Kidney epithelial cell (primary cell): ENCODE measurements at places on chromosomes 7 and 10. TPM values are rescaled to one million over a fixed set of nuclear protein-coding genes. Genes with fewer than 3 reads are reported as not detected.

DNA sequence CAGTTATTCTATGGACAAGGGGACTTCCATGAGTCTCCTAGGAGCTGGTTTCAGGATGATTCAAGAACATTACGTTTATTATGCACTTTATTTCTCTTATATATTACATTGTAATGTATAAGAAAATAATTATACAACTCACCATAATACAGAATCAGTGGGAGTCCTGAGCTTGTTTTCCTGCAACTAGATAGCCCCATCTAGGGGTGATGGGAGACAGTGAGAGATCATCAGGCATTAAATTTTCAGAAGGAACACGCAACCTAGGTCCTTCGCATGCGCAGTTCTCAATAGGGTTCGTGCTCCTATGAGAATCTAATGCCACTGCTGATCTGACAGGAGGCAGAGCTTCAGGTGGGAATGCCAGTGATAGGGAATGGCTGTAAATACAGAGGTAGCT lies 137.9 kb downstream of the ANKRD30A start:
- DNase-seq = no peak

- DNase-seq = no peak
Observed at GRCh38 chr7:100708395-100708794, 2.5 kb downstream of the POP7 start.

DNA sequence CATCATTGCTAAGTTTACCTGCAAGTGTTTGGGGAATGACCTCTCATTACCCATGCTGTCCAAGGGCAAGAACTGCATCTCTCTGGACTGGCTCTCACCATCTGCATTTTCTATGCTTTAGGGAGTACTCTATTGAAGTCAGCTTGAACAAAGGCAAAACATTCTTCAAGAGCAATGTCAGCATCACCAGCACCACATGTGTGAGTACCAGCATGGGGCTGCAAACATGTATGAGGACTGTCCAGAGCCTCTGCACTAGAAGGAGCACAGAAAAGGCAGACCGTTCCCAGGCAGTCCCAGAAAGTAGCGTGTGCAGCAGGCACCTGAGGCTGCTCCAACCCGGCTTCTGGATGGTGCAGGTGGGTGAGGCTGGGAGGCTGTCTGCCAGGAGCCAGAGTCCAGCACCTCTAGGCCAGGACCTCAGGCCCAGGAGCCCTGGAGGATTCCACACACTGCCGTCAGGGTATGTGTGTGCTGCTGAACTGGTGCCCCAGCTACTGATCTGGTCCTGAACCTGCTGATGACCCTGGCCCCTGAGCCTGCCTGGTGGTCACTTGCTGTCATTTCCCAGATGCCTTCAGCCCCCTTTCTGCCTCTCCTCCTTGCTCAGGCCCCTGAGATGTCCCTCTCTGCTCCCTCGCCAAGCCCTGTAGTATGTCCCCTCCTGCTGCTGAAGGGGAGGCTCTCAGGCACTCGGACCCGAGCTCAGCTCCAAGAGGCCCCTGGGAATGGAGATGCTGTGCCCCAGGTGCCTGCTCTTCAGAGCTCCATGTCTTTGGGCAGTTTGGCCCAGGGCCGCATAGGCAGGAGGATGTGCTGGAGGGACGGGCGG lies 20.7 kb downstream of the ANTXRL start:
- no peak for DNase-seq

DNA sequence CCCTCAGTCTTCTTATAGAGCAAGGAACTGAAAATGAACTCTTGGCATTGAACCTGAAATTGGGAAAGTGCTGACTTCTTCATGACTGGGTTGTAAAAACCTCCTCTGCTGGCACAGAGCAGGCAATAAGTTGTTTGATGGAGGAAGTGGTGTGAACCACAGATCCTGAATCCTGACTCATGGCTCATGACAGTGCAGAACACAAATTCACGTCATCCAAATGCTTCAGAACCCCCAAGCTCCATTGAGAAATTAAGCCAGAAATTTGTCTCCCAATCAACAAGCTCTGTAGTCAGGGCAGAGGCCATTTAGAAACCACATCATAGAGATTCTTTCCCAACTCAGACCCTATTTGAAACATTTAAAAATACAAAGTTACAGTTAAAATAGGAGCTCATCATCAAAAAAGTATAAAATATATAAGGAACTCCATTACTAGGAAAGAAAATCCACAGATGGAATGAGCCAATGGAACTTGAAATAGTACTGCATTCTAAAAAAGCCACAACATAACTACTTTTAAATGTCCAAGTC lies 10.3 kb upstream of the STK17A start:
- DNase-seq = peak; percentile 97

GRCh38 chr7:148611692-148612091 lies 21.1 kb downstream of the C7orf33 start:
- no peak for DNase-seq

- DNase-seq = no peak
Observed at GRCh38 chr10:32906595-32906994, 51.4 kb downstream of the ITGB1 start.

DNA sequence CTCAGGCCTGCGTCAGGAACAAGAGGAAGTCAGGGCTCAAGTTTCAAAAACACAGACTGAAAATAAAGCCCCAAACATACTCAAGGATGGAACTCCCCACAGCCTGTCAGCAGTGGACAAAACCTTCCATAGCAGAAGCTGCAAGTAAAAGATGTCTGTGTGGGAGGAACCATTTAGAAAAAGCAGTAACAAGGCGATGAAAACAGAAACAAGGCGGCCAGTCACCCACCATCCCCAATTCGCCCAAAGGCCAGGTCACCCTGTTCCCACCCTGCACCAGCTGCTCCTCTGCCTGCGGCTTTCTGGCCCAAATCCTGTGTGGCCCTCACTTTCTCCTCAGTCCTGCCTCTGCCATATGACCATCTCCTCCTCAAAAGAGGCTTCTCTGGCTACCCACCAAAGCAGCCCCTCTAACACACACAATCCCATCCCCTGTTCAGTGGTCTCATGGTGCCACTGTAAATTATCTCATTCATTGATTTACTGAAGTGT lies 27.8 kb downstream of the KCNMA1 start:
- no peak for DNase-seq

GRCh38 chr7:2886900-2887299 lies 42.8 kb upstream of the GNA12 start:
- DNase-seq = no peak

DNA sequence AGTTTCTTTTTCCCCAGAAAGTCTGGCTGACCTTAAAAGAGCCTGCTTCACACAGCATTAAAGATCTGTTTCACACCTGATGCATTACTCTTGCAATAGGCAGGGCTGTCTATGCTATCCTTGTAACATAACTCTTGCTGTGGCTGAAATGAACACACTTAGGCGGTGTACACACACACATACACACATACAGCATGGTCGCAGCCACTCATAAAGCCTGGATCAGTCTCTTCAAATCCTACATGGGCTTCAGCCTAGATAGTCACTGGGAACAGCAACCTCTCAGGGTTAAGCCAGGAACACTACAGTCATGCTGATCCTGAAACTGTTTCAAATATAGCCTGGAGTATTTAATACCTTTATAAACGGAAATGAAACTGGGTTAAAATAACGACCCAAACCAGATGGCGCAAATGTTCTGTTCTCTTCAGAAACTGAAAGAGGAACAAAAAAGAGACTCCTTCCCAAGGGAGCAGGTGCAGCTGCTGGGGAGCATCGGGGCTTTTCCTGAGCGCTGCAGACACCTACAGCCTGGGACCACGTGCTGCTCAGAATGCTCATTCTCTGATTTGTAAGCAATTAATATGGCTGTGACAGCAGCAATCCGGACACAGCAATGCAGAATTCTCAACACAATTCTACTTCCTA lies 61.0 kb upstream of the SFMBT2 start:
- DNase-seq = no peak

DNA sequence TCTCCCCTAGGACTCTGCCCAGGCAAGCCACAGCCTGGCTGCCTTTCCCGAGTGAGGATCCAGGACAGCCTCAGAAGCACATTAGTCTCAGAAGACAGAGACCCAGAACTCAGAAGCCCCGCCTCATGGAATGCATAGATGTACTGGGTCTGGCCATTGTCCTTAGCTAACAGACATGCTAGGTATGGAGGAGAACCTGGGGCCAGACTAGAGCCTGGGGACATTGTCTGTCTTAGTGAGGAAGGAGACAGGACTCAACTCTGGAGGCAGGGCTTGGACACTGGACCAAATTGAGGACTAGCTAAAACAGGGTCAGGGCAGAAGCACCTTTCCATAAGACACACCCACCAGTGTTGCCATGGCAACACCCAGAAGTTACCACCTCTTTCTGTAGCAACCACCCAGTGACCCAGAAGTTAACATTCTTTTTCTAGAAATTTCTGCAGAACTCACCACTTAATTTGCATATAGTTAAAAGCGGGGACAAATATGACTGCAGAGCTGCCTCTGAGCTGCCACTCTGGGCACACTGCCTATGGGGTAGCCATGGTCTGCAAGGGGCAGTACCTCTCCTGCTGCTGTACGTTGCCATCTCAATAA lies 27.5 kb downstream of the TLX1 start:
- DNase-seq = no peak

- DNase-seq = no peak
Observed at GRCh38 chr7:112160771-112161150, 45.4 kb downstream of the DOCK4 start.

GRCh38 chr10:60096761-60097513 lies 190.6 kb upstream of the CCDC6 start:
- DNase-seq = no peak

HYAL4 gene
- total RNA-seq = not detected in 2 replicates

TMEM178B gene
- 5.5 and 9.7 TPM in 2 replicates for total RNA-seq

CYP26C1 gene
- total RNA-seq = 0.17 and 0.41 TPM in 2 replicates
